ENCODE measurements at places on chromosomes 2 and 18. TPM values are rescaled to one million over a fixed set of nuclear protein-coding genes. Genes with fewer than 3 reads are reported as not detected.

DNA sequence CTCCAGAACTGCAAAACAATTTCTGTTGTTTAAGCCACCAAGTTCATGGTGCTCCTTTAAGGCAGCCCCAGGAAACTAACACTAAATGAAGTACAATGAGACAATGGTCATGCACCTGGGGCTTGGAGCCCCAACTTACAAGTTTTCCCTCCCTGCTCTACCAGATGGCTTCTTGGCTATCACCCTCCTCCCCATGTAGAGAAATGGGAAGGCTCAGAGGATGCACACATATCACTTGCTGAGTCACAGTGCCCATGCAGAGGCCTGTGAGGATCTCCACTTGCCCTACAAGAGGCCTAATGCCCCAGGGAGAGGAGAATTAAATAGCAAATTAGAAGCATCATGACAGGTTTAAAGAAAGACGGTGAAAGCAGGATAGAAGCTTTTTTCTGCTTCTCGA is 270.9 kb downstream of the TTC32 start:
- no peak for DNase-seq
- no peak overlapping the region for H3K4me3 ChIP-seq
- no peaks in the 10 kb centered on the region for H3K36me3 ChIP-seq
- H3K27ac ChIP-seq, result no peak overlapping the region
- H3K27me3 ChIP-seq, result no peaks in the 10 kb centered on the region

GRCh38 chr2:190875891-190876290 is 4.7 kb upstream of the GLS start:
- peaks cover 6% of the 10 kb centered on the region for H3K4me1 ChIP-seq
- H3K36me3 ChIP-seq, result no peaks in the 10 kb centered on the region
- H3K27ac ChIP-seq, result no peak overlapping the region
- H3K27me3 ChIP-seq, result no peaks in the 10 kb centered on the region
- no peak for DNase-seq

DNA sequence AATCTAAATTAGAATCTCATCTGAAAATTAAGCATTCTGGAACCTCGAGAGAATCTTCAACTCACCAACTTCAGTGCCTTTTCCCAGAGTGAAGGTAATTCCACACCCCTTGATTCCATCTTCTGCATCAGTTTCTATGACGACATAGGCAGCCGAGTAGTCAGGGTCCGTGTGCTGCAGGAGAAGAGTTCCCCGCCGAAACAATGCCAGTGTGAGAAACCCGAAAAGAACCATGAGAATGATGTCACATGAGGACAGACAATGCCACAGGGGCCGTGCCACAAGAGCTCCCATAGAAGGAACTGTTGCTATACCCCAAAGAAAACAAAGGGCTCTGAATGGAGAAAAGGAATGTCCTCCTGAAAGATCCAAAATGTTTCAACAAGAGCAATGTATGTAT is 6.0 kb downstream of the ENOSF1 start:
- H3K27ac ChIP-seq, result no peak overlapping the region
- H3K27me3 ChIP-seq, result no peaks in the 10 kb centered on the region
- H3K36me3 ChIP-seq, result no peaks in the 10 kb centered on the region
- no peak for DNase-seq

- H3K36me3 ChIP-seq, result no peaks in the 10 kb centered on the region
- DNase-seq, result no peak
- peaks cover 23% of the 10 kb centered on the region for H3K27me3 ChIP-seq
- no peak overlapping the region for H3K4me3 ChIP-seq
Observed at GRCh38 chr2:161417438-161418274, 1.6 kb downstream of the TBR1 start.

DNA sequence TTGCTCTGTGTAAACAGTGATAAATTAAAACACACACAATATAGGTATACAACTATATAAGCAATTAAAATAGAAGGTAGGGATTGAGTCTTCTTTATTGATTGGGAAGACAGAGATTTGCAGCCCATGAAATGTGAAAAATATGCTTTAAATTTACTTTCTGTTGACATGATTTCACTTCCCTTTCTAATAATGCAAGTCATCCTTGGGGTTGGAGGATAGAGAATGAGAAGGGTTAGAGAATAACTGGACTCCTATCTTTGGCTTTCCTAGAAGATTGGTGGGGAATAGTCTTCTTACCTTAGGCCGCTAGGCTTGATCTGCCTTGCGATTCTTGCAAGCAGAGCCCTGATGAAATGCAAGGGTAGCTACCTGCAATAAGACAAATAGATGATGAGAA is 339.8 kb downstream of the NYAP2 start:
- H3K27ac ChIP-seq, result no peak overlapping the region
- no peak for DNase-seq
- H3K27me3 ChIP-seq, result no peaks in the 10 kb centered on the region
- no peaks in the 10 kb centered on the region for H3K4me1 ChIP-seq
- no peak overlapping the region for H3K4me3 ChIP-seq
- no peaks in the 10 kb centered on the region for H3K36me3 ChIP-seq

KCNG2 gene
- total RNA-seq, result not detected

GRCh38 chr18:54612237-54612636 is 21.2 kb downstream of the DYNAP start:
- no peak overlapping the region for H3K27ac ChIP-seq
- no peak overlapping the region for H3K4me3 ChIP-seq
- H3K36me3 ChIP-seq, result no peaks in the 10 kb centered on the region
- H3K4me1 ChIP-seq, result no peaks in the 10 kb centered on the region

- no peak for DNase-seq
- H3K4me3 ChIP-seq, result no peak overlapping the region
- no peaks in the 10 kb centered on the region for H3K36me3 ChIP-seq
- H3K27me3 ChIP-seq, result no peaks in the 10 kb centered on the region
- H3K4me1 ChIP-seq, result no peaks in the 10 kb centered on the region
- no peak overlapping the region for H3K27ac ChIP-seq
Observed at GRCh38 chr2:124079045-124079444, 54.0 kb downstream of the CNTNAP5 start.

DNA sequence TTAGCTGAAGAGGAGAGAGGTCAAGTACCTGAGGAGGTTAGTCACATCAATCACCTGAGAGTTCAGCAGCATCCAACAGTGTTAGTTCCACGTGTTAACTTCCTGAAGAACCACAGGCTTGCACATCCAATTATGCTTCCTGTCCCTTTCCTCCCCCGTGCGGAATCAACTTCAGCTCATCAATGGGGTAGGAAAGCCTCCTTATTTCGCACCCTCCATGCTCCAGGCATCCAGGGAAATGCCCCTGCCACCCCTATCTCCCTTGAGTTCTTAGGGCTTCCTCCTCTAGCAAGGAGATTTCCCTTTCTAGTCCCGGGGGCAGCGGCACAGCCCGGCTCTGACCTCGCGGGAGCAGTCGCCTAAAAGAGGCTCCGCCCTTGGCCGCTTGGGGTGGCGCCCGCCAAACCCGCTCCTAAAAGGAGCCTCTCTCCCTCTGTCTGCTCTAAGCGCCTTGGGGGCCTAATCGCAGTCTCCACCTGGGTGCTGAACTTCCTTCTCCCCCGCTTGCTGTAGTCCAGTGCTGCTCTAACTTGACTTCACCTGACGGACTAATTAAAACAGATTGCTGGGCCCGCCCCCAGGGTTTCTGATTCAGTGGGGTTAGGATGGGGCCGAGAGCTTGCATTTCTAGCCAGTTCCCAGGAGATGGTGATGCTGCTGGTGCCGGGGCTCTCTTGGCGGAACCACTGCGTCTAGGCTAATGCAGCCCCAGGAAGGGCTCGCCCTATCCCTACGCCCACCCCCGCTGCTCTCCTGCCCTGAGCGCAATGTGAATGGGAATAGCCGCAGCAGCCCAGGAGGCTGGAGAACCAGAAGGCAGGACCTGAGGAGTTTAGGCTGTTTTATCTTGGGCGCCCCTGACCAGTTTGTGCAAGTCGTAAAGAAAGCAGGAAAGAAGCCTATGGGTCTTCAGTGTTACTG is 3.4 kb upstream of the TET3 start:
- no peak for DNase-seq
- H3K27me3 ChIP-seq, result no peaks in the 10 kb centered on the region
- peaks cover 20% of the 10 kb centered on the region for H3K4me1 ChIP-seq
- peak overlapping the region; percentile 73 for H3K4me3 ChIP-seq
- no peaks in the 10 kb centered on the region for H3K36me3 ChIP-seq

DNA sequence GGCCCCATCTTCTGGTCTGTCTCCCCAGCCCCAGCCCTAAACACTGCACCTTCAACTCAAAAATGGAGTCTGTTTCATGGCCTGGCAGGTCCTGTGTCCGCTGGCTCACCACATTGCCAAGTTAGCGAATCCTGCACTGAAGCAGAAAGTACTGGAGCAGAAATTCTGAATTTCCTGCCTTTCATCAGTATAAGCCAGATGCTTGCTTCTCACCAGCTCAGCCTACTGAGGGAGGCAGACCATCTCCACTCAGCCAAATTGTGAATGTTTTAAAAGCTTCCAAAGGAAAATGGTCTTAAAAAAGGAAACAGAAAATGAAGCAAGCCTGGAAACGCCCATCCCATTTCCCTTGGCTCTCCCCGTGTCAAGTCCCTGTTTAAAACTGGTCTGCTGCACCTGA is 157.8 kb downstream of the C1D start:
- DNase-seq, result no peak
- no peak overlapping the region for H3K27ac ChIP-seq
- H3K4me3 ChIP-seq, result no peak overlapping the region
- no peaks in the 10 kb centered on the region for H3K36me3 ChIP-seq
- no peaks in the 10 kb centered on the region for H3K27me3 ChIP-seq

- no peaks in the 10 kb centered on the region for H3K4me1 ChIP-seq
- DNase-seq, result no peak
- no peaks in the 10 kb centered on the region for H3K27me3 ChIP-seq
- no peak overlapping the region for H3K4me3 ChIP-seq
Observed at GRCh38 chr2:29700560-29700959, 220.8 kb downstream of the ALK start.

DNA sequence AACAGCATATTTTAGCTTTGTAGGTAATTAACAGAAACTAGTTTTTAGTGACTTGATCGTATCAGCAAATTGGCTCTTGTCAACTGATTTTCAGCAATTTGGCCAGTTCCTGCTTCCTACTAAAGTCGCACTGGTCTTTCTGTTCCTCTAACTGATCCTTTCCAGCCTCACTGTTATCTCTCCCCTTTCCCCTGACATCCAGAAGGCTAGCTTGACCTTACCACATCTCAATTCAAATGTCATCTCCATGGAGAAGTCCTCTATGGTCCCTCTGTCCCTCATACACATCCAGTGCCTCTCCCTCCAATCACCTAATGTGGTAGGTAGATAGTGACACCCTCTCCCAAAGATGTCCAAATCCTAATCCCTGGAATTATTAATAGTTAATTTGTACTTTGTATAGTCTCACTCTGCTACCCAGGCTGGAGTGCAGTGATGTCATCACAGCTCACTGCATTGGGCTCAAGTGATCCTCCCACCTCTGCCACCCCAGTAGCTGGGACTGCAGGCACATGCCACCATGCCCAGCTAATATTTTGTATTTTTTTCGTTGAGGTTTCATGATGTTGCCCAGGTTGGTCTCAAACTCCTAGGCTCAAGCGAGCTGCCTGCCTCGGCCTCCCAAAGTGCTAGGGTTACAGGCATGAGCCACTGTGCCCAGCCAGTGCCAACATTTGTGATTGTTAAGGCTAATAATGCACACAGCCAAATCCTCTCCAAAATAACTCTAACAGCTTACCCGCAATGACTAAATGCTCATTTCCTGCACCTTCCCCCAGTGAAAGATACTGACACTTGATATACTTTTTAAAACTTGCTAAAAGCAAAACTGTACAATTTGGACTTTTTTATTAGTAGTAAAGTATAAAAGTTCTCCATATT is 16.9 kb downstream of the PSTPIP2 start:
- H3K4me3 ChIP-seq, result no peak overlapping the region
- peak overlapping the region; percentile 61 for H3K27ac ChIP-seq
- H3K4me1 ChIP-seq, result peaks cover 11% of the 10 kb centered on the region
- H3K27me3 ChIP-seq, result no peaks in the 10 kb centered on the region

NT5C1B gene
- total RNA-seq, result not detected

GRCh38 chr2:228065686-228066085 is 115.8 kb downstream of the SPHKAP start:
- no peaks in the 10 kb centered on the region for H3K4me1 ChIP-seq
- H3K36me3 ChIP-seq, result no peaks in the 10 kb centered on the region
- H3K27me3 ChIP-seq, result no peaks in the 10 kb centered on the region
- DNase-seq, result no peak

DHRS9 gene
- total RNA-seq, result 0.16 TPM

DNA sequence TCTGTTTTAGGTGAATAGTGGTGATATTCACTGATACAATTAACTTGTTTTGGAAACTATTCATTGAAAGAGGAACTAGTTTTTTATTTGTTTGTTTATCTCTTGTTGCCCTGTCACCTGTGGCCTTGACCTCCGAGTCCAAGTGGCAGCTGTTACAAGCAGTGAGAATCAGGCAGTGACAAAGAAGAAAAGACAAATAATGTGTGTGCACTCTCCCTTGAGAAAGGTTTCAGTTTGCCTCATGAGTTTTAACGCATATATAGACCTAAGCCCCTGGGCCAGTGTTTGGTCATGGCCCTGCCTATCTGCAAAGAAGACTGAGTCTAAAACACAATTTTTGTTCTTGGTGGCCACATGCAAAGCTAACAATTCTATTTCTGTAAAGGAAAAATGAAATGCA is 15.3 kb downstream of the KYNU start:
- H3K4me1 ChIP-seq, result peaks cover 14% of the 10 kb centered on the region
- peak overlapping the region; percentile 48 for H3K27ac ChIP-seq
- no peaks in the 10 kb centered on the region for H3K27me3 ChIP-seq
- H3K36me3 ChIP-seq, result no peaks in the 10 kb centered on the region
- H3K4me3 ChIP-seq, result no peak overlapping the region
- peak; percentile 79 for DNase-seq

GRCh38 chr18:59249199-59249774 is 24.0 kb downstream of the RAX start:
- H3K4me3 ChIP-seq, result no peak overlapping the region
- no peaks in the 10 kb centered on the region for H3K27me3 ChIP-seq
- no peak for DNase-seq
- H3K36me3 ChIP-seq, result no peaks in the 10 kb centered on the region

DNA sequence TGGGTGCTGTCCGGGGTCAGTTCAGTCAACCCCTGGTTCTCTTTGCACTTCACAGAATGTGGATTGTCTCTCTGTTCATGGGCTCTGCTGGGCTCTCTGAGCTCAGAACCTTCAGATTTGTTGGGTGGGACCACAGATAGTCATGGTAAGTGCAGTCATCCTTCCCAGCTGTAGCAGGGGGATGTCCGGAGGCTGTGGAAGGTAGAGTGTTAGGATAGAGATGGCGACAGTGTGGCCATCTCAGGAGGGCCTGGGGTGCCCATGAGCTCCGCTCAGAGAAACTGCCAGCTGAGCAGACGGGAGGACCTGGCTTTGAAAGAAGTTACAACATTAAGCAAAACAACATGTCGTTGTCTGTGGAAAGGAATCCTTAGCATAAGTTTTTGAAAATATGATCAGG is 149.8 kb downstream of the FAM210A start:
- H3K27me3 ChIP-seq, result no peaks in the 10 kb centered on the region
- peaks cover 33% of the 10 kb centered on the region for H3K4me1 ChIP-seq
- no peaks in the 10 kb centered on the region for H3K36me3 ChIP-seq

DNA sequence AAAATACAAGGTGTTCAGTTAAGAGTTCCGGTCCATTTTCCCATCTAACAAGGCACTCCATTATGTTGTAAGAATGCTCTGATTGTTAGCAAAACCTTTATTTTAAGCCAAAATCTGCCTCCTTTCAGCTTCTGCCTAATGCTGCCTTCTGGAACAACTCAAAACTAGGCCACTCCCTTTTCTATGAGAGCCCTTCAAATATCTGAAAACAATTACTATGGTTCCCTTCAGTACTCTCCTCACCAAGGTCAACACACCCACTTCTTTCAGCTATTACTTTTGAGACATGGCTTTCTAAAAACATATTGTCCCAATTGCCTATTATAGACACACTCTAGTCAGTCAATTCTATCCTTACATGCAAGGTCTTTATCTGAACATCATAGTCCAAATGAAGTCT is 429.4 kb downstream of the ERBB4 start:
- H3K4me3 ChIP-seq, result no peak overlapping the region
- H3K27ac ChIP-seq, result no peak overlapping the region
- no peak for DNase-seq

GRCh38 chr2:12155303-12156051 is 409.0 kb downstream of the LPIN1 start:
- H3K4me3 ChIP-seq, result no peak overlapping the region
- no peaks in the 10 kb centered on the region for H3K27me3 ChIP-seq
- H3K4me1 ChIP-seq, result no peaks in the 10 kb centered on the region
- no peak for DNase-seq
